ENCODE measurements at places on chromosomes 5 and 9.

DNA sequence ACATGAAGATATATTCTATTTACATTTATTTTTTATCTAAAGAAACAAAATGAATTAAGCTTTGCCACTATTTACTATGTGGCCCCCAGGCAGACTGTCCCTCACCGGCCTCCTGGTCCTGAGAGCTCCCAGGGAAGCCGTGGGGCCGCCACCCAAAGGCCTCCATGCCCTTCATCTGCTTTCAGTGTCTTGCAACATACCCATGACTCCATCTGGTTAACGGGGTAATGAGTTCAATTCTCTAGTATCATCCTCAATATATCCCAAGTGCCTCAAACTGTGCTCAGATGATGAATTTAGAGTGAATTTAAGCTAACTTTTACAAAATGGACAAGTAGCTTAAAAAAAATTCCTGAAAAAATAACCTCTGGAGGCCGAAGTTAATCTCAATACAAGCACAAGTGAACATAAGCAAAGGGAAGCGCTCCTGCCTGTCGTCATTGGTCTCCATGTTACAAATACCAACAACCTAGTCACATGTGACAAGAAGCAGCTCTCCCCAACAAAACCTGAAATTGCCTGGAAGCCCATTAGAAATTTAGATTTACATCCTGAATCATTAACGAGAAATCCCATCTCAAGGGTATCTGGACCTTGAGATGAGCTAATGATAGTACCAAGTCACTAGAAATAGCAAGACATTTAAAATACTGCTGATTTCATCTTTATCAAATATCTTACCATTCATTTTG lies 26.1 kb downstream of the DAP start:
- no peak for DNase-seq

DNA sequence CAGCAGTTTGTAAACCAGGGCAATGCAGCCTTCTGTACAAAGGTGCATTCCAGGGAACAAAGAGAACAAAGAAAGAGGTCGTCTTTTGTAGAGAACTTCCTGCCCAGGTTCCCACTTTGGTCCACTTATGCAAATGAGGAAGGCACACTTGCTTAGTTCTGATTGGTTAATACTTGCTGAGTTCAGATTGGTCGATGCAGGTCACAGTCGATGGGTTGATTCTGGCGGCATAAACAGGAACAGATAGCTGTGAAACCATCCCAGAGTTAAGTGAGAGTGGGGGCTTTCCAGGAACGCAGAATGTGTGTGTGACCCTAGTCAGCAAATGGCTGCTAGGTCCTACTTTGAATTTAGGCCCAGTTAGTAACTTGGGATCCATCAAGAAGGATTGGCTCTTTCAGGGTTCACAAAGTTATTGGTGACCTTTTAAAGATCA lies 1.8 kb upstream of the ADAMTS13 start:
- DNase-seq, result no peak

GRCh38 chr5:121429761-121430160 lies 421.9 kb upstream of the FTMT start:
- DNase-seq, result no peak

DNA sequence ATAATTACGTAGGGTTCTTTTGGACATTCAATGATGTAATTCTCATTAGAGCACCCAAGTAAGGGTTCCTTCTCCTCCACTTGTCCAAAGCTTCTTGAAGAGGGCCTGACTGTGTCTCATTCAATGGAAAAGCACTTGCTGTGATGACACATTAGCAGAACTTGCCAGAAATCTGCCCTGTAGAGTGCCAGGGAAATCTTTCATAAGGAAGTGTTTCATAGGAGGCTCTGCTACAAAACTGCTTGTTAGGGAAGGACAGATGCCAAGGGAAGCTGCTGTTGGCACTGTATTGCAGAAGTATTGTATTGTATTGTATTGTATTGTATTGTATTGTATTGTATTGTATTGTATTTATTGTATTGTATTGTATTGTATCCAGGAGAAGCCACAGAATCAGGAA lies 45.5 kb upstream of the MPDZ start:
- no peak for DNase-seq

DNA sequence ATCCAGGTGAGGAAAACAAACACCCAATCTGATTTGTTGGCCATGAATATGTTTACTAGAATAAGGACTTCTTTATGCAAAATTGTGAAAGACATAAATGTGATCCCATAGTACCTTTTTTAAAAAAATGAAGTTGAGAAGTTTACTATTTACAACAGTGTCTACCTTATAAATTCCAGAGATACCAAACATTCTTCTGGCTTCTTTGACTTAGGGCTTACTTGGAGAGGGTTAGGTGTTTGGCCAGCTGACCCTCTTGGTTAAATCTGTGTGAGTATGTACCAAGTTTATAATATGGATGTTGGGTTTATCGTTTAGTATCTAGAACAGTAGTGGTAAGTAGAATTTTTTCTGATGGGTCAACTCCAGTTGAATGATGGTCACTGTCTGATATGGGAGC lies 212.3 kb downstream of the DOCK8 start:
- no peak for DNase-seq

- no peak for DNase-seq
These were observed 10.2 kb downstream of the UBE2QL1 start for GRCh38 chr5:6458833-6459232.

DNA sequence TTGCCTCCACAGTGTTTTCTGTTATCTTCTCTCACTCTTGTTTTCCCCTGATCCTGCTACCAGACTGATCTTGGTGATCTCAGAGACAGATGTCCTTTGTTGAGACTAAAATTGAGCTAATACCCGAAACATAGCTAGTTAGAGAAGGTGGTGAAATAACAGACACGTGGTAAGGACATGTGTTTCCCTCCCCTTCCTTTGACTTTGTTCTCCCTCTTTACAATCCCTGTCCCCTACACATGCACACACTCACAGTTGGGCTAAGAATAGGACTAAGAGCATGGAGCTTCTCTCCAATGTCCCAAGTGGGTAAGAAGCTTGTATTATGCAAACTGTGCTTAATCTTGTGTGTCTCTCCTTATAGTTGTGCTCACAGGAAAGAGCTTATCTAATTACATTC lies 1603.0 kb upstream of the C9orf72 start:
- DNase-seq, result no peak

- no peak for DNase-seq
These were observed 422.7 kb downstream of the TLE1 start for GRCh38 chr9:81266674-81267073.

GRCh38 chr9:127036437-127036836 lies 86.0 kb downstream of the ANGPTL2 start:
- DNase-seq, result no peak

DNA sequence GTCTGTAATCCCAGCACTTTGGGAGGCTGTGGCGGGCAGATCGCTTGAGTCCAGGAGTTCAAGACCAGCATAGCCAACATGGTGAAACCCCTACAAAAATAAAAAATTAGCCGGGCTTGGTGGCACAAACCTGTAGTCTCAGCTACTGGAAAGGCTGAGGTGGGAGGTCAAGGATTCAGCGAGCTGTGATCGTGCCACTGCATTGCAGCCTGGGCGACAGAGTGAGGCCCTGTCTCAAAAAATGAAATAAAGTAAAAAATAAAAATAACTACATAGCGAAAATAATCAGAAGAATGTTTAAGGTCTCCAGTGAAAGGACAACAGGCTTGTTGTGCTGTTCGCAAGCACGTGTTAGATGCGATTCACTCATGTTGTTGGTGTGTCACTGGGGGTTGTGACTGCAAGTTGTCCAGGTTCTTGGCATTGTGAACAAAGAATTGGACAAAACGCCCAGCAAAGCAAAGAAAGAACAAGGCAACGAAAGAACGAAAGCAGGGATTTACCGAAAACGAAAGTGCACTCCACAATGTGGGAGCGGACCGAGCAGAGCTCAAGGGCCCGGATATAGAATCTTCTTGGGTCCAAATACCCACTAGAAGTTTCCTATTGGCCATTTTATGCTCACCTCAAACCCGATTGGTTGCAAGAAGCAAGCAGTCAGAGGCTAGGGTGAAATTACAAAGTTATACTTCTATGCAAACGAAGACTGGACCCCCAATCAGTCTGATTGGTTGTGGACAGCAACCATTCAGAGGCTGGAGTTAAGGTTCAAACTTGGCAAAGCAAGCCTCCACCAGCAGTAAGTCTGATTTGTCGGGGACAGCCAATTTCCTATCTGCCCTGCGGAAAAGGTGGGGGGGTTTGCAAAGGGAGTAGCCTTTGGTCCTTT lies 844 bp upstream of the MCCC2 start:
- DNase-seq, result no peak

- no peak for DNase-seq
These were observed 774.3 kb downstream of the KCTD16 start for GRCh38 chr5:144944936-144945335.

GRCh38 chr5:9596171-9596780 lies 33.9 kb downstream of the TAS2R1 start:
- no peak for DNase-seq

DNA sequence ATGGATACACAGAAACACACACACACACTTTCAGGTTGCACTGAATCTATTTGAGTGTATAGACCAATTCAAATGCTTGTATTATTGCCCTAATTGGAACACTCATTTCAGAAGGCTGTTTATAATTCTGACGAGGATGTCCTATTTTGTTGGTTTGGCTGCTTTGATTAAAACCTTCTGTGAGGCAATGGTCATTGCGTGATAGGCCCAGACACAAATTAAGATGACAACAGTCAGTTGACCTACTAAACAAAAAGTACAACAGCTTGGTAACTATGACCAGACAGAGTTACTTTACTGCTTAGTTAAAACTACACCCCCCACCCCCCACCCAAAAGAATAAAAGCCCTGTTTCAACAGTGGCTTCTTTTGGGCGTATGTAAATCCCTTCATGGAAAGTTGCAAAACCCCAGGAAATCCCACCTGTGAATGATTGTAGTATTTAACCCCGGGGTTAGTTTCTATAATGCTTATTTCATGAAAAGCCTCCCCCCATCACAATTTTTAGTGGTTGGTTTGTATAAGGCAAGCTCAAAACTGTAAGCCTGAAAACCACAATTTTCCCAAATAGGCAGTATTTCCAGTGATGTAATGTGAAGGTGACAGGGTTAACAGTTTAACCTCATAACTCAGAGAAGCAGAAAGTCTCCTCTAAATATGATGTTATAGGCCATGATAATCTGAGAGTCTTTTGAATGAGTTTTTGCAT lies 340.8 kb downstream of the FGF10 start:
- no peak for DNase-seq

DNA sequence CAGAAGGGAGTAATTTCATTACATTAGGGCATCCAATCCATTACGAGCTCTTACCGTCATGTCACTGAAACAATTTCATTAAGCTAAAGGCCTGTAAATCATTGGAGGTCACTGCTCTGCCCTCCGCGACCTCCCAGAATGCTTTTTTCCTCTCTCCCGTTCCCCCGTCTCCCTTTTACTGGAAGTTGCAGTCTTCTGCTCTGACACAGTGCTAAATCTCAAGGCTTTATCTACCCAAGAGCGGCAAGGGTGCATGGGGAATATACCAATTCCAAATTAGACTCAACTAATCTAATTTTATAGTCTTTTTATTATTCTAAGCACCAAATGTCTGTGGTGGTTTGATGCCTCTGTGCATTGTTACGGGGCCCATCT lies 265.7 kb upstream of the PANK3 start:
- no peak for DNase-seq

GRCh38 chr5:135400866-135401265 lies 1.8 kb upstream of the MACROH2A1 start:
- DNase-seq, result no peak

DNA sequence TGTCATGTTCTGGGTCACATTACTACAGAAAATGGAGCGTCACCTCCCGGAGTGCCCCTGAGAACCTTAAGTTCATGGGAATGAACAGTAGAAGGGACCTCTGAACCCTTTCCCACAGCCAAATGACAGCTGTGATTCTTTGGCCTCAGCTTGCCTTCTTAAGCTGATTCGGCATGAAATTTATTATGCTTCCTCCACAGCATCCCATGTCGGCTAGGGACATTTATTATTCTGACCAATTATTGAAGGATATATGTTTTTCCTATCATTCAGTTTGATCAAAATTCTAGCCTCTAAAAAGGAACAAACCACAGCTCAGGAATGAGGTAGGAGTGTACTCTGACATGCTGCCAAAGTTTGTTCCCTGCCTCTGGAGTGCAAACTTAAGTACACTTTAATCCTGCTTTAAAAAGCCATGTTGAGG lies 440.6 kb downstream of the CETN3 start:
- no peak for DNase-seq

DNA sequence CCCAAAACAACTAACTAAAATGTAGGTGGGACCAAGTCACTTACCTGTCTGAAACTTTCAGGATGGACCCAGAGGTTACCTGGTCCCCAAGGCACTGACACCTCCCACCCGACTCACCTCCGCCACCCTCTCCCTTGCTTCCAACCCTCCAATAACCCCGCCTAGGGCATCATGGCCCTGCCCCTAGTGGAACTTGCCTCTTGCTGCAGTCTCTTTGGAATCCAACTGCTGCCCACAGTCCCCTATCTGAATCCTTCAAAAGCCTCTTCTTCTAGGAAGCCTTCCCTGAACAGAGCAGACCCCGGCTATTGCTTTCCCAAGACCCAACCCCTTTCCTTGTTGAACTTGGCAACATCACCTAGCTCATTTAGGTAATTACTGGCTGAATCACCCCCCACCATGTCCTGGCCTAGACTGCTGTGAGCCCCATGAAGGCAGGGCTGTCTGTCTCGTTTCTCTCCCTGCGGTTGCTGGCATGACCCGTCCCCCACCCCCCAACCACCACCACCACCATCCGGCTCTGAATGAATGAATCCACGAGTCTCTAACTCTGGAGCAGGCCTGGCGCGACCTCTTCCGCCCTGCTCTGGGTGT lies 9.4 kb downstream of the CRB2 start:
- no peak for DNase-seq

GRCh38 chr9:13386316-13386715 lies 106.8 kb upstream of the MPDZ start:
- DNase-seq, result no peak

DNA sequence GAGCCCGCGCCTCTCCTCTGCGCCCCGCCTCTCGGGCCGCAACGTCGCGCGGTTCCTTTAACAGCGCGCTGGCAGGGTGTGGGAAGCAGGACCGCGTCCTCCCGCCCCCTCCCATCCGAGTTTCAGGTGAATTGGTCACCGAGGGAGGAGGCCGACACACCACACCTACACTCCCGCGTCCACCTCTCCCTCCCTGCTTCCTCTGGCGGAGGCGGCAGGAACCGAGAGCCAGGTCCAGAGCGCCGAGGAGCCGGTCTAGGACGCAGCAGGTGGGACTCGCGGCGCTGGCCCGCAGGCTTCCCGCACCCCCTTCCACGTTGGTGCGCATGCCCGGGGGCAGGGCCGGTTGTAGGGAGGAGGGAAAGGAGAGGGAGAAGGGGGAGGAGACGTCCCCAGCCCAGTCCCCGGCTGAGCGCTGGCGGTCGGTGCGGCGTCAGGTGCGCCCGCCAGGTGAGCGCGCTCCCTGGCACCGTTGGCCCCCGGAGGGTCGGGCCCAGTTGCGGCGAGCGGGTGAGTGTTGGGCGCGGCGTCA lies at the start of gene OCLN:
OCLN (plus strand) TSS at position 400 of the 532 bp plus-strand sequence. CDS start 11,455 bp downstream, outside the sequence.
- DNase-seq, result no peak

DNA sequence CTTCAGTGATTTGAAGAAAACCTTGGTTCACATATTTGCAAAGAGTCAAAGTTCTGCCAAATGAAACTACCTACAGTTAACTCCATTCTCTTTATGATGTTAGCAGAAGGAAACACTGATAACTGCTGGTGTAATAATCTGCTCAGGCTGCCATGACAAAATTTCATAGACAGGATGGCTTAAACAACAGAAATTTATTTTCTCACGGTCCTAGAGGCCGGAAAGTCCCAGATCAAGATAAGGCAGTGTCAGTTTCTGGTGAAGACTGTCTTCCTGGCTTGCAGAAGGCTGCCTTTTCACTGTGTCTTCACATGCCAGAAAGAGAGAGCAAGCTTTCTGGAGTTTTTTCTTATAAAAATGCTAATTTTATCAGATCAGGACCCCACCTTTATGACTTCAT lies 102.4 kb upstream of the PARP8 start:
- DNase-seq, result no peak

Measured in stimulated activated CD4-positive, alpha-beta T cell treated with anti-CD3 and anti-CD28 coated beads, Interleukin-1b, Interleukin-23, amount 100 ng/mL, for 1 hour (primary cell).